ENCODE measurements at places on chromosomes 1 and 21.
A peak's percentile ranks its signal among the peaks of the same experiment; 100 is the strongest.

DNA sequence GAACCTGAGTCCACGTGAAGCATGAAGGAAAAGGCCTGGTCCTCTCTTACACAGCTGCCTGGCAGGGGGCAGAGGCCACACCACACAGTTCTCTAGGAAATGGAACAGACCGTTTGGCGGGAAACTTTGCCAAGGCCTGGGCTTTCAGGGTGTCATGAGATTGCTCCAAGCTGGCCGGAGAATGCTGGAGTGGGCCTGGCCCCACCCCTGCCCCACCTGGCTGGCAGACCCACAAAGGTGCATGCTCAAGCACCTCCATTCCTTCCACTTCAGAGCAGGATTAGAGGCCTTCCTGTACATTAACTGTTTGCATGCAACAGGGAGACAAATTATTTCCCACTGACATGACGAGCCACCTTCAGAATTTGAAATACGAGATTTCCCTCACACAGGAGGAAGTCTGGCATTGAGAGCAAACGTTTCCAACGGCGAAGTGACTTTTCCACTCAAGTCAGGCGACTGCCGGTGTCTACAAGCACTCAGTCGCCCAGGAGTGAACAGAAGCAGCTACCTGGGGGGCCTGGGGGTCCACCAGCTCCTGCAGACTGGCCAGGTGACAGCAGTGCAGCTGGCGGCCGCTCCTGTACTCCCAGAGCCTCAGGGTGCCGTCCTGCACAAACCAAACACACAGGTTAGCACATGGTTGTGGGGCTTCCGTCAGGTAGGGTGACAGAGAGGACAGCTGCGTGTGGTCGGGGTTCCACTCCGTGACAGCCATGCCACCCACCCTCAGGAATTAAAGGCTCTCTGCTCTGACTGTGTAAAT, 24.0 kb downstream of the WDR4 start:
- no peak for DNase-seq

DNA sequence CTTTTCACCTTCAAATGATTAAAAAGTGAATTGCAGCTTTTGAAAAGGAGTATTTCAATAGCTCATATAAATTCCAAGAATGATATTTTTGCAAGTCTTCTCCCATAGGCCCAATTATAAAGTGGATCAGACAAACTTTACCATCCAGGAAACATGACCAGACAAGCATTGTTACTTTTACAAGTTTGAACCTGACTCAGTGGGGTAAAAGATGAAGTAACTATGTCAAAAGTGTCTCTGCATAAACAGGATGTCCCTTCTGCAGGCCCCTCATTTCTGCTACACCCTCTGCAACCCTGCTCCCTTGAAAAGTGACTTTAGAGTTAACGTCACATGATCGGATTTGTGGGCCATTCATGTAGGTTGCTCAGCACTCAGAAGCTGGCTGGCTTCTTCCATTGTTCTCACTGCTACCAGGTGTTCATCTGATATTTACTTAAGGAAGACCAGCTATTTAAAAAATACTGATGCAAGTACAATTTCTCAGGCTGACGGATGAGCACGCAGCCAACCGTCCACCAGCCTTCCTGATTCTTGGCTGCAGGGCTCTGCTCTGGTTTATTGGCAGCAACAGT, 32.3 kb downstream of the URB1 start:
- DNase-seq: no peak

GRCh38 chr21:38556390-38556789, 58.1 kb upstream of the ERG start:
- no peak for DNase-seq

GRCh38 chr1:230972855-230973271, 5.8 kb downstream of the TTC13 start:
- peak; percentile 17 for DNase-seq

DNA sequence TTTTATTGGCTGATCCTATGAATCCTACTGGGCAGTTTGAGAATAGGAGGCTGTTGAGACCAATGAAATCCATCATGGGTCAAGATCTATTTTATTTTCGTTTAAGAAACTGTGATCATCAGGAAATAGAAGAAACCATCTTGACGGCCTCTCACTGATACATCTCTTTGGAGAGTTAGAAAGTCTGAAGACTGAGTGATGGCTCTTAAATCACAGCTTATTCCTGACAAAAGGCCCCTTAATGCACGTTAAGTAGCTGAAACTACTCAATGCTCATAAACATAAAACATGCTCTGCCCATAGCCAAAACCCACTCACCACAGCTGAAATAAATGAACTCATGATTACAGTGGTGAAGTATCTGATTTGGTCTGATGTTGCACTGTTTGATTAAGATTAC, 784.5 kb upstream of the NEGR1 start:
- DNase-seq: no peak

DNA sequence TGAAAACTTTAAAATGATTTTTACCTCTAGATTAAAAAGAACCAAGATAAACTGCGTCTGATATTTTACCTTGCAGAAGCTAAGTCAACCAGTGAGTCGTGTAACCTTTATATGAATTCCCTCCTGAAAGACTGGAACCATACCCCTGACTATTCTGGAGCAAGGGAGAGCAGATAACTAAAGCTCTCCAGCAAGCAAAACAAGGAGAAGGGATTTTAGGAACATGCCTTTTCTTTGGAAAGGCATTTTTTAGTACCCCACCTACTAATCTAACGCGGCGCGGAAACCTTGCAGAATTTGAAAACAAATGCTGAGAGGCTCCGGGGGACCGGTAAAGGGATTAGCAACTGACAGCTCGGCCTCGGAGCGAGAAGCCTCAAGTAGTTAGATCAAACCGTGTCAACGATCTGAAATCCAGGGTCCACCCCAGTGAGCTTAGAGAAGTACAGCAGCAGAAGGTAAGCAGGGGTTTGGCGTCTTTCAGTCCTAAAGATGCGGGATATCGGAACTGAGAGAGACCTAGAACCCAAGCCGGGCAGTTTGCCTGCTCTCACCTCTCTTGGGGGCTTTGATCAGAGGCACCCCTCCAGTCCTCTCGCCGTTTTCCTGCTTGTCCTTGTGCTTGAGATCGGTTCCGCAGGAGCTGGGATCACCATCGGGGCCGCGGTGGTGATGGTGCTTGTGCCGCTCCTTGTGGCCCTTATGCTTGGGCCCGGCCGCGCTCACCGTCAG, 954 bp downstream of the RSBN1 start:
- DNase-seq: no peak

DNA sequence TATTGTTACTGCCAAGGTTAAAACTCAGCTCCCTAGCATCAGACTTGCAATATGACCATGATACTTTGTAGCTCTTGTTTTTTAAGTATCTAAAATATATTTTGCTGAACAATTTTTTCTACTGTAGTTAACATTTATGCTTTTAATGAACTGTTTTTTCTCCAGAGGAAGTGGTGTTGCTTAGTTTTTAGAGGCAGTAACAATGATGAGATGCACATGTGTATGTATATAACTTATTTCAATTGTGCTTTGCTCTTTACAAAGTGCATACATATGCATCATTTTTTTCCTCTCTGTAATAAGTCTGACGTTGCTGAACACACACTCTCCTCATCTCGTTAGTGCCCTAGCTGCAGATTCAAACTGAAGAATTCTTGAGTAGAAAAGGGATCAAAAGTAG, 418.8 kb downstream of the ZP4 start:
- DNase-seq: no peak

DNA sequence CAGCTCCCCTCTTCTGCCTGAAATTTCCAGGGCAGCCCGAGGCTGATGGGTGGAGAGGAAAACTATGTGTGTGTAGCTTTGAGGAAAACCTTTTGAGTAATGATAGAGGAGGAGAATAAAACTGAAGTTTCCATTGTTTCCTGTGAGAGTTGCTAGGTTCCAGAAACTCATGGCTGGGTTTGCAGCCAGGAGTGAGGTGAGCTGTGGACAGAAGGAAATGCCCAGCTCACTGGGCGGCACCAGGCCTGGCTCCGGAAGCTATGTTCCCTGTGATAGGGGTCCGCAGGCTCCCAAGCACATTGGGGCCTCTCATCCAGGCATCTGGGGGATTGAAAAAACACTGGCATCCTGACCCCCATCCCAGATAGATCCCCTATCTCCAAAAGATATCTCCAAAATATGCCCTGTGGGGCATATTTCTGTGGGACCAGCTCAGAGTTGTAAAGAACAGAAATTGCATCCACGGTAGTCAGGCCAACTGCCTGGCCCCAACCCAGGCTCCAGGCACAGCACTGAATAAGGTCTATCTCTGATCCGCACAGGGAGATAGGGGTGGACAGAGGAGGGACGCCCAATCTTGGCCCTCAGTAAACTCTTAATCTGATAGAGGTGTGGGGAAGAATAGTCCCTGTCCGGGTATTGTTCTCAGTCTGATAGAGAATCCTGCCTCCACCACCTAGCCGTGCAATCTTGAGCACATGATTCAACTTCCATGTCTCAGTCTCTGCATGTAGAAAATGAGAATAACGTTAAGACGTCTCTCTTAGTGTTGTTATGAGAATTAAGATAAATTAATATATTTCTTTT, 1.8 kb upstream of the HSPG2 start:
- no peak for DNase-seq

GRCh38 chr21:44932408-44933181, 7.2 kb upstream of the SLX9 start:
- peak; percentile 70 for DNase-seq

- no peak for DNase-seq
Measured at GRCh38 chr1:184362876-184363275, 24.0 kb upstream of the C1orf21 start.

- no peak for DNase-seq
Measured at GRCh38 chr1:19689856-19690255, 25.2 kb downstream of the HTR6 start.

DNA sequence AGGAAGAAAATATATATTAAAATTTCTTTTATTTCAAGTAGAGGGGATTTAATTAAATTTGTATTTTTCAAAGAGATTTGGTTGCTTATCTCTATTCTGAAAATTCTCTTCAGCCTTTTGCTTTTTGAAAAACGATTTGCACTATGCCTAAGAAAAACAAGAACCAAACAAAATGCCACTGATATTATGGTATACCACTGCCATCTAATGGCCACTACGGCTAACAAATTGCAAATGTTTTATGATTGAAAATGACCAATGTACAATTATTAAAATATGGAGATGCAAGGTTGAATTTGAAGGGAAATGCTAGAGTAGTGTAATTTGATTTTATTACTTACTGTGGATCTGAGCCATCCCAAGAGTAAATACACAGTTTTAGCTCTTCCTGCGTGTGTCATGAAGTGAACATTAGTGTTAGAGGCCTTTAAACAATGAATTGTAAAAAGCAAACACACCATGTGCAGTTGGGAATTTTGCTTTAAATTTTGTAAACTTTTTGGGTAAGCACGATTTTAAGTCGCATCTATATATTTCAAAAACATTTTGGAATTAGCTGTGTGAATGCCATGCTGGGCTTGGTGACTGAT, 137.4 kb upstream of the USP25 start:
- peak; percentile 44 for DNase-seq

DNA sequence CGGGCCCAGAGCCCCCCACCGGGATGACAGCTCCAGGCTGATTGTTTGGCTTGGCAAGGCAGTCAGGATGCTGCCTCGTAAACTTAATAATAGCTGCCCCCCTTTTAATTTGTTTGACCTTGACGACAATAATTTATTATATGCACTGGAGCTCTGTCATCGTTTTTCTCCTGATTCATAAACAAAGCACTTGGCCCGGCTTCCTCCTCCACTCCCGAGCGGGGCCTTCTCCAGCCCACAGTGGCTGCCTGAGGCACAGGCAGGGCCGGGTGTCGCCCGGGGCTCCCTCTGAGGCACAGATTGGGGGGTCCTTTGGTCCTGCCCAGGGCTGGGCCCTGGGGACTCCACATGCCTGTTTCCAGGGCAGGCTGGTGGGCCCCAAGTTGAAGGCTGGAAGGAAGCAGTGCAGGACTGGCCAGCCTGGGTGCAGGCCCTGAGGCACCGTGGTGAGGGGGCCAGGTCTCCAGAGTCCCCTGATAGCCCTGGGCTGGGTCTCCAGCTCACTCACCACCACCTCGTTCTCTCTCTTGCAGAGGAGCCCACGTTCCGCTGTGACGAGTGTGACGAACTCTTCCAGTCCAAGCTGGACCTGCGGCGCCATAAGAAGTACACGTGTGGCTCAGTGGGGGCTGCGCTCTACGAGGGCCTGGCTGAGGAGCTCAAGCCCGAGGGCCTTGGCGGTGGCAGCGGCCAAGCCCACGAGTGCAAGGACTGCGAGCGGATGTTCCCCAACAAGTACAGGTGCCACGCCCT, 52.0 kb upstream of the ARHGEF16 start:
- DNase-seq: no peak

- no peak for DNase-seq
Measured at GRCh38 chr1:175717610-175718540, 25.5 kb downstream of the TNR start.

DNA sequence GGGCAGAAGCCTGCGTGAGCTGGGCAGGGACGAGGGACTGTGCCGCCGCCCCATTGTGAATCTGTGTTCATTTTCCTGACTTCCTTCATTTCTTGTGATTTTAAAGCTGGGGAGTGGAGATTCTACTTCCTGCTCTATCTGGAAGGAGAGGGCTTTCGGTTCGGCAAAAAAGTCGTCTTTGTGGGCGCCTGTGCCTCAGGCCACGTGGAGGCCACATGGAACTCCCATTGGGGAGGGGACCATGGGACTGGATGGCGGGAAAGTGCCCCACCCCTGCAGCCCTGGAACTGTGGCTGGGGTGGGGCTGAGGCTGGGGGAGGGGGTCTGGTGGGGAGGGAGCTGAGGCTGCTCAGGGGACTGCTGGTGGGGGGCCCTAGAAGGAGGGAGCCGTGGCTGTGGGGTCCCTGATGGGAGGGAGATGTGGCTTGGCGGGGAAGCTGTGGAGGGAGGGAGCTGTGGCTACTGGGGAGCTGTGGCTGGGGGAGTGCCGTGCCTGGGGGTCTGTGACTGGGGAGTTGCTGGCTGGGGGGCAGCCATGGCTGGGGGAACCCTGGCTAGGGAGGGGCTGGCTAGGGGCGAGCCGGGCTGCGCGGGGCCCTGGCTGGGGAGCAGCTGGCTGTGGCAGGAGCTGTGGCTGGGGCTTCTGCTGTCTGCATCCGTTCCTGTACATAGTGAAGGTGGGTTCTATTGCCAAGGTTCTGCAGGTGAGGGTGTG, 31.5 kb downstream of the COL18A1 start:
- DNase-seq: no peak

- DNase-seq: no peak
Measured at GRCh38 chr1:172326136-172326535, 94.3 kb upstream of the C1orf105 start.

GRCh38 chr1:222750651-222751050, 13.6 kb downstream of the FAM177B start:
- no peak for DNase-seq

- no peak for DNase-seq
Measured at GRCh38 chr1:210711825-210712612, 383.3 kb downstream of the HHAT start.

DNA sequence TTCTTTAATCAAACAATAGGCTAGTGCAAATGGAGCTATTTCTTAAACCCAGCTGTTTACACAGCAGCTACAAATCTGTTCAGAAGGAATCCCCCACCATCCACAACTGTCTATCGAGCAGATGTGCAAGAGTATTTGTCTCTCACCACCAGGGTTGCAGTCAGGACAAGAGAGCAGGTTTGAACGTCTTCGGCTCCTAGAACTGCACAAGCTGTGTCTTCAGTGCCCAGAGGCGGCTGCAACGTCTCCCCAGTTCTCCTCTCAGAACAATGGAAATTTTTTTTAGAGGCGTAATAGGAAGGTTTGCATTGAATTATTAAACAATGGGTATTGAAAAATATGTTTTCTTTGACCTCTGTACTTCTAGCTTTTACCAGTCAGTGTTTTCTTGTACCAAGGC, 7.3 kb downstream of the OVAAL start:
- no peak for DNase-seq

- DNase-seq: no peak
Measured at GRCh38 chr1:209400351-209401220, 182.9 kb upstream of the CAMK1G start.

- DNase-seq: no peak
Measured at GRCh38 chr1:58939666-58940370, 156.0 kb upstream of the JUN start.
